ENCODE measurements at places on chromosomes 7 and 10.
A peak's percentile ranks its signal among the peaks of the same experiment; 100 is the strongest.

DNA sequence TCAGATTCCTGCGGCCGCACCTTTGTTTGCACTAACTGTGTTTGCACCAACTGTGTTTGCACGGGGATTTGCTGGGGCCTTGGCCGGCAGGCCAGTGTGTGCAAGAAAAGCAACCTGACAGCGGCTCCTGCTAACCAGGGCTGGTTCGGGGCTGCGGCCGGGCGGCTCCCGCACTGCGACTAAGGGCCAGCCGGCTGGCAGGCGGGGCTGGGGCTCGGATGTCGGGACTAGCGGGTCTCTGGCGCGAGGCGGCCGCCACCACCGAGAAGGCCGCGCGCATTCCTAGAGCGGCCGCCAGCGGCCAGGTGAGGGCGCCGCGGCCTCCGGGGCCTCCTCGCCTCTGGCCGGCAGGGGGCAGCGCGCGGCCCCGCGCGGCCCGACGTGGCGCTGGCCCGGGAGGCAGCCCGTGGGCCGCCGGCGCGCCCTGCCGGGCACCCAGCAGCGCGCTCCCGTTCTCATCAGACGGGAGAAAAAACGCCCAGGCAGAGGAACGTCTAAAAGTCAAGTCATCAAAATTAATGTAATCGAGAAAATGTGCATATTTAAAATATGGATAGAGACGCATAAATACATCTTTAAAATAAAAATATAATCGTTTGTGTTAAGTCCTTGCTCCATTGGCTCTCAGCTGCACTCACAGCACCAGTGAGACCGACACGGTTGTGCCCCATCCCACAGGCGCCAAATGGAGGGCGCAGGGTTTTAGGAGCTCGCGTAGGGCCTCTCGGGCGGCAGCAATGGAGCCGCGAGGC is 38.5 kb downstream of the ZNF777 start:
- peak; percentile 41 for DNase-seq

DNA sequence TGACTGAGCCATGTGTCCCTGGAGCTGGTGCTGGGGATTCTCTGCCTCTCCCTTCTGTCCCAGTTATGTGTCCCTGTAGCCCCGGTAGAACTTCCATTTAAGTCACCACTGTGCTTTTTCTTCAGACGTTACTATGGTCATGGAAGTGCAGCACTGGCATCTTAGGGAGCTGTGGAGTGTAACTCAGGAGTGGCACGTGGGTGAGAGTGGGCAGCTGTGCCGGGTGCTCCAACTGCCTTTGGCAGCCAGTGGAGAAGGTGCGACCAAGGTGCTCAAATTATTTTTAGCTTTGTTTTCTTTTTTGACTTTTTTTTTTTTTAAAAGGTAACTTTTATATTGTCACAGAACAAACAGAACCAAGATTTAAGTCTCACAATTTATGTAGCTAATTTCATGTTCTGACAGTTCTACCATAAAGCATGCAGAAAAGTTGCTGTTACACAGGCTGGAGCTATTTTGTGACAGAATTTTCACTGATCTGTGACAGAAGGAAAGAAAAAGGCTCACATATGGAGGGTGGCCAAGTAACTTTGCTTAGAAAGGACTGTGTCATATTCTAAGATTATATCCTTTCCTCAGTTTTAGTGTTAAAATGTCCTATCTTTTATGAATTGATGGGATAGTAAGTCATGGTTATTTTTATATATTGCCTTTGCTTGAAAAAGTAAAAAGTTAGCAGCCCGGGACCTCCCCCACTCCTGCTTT is 73.9 kb downstream of the SH2D4B start:
- DNase-seq: no peak

GRCh38 chr7:154912871-154913637 is 89.9 kb downstream of the PAXIP1 start:
- DNase-seq: no peak

DNA sequence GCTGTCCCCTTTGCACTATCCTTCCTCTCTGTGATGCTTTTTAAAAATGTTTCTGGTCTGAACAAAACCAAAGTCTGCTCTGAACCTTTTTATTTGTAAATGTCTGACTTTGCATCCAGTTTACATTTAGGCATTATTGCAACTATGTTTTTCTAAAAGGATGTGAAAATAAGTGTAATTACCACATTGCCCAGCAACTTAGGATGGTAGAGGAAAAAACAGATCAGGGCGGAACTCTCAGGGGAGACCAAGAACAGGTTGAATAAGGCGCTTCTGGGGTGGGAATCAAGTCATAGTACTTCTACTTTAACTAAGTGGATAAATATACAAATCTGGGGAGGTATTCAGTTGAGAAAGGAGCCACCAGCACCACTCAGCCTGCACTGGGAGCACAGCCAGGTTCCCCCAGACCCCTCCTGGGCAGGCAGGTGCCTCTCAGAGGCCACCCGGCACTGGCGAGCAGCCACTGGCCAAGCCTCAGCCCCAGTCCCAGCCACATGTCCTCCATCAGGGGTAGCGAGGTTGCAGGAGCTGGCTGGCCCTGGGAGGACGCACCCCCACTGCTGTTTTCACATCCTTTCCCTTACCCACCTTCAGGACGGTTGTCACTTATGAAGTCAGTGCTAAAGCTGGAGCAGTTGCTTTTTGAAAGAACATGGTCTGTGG is 11.4 kb upstream of the CSGALNACT2 start:
- no peak for DNase-seq

DNA sequence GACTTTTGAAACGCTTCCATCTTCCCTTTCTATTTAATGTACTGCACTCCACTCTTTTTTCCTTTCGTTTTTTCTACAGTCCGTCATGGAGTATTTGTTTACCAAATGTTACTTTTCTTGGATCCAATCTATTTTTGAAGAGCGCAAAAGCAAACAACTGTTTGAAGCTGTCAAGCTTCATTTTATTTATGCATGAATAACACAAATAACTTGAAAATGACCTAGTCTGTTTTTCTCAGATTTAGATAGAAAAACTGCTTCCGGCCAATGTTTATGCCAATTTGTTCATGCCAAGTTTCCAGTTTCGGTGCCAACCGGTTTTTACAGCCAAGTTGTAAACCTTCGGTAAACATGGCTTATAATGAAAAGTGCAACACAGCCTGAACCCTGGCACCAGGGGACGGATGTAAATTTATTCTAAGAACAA is 150.9 kb upstream of the KLF6 start:
- peak; percentile 78 for DNase-seq

- no peak for DNase-seq
These were observed 25.3 kb downstream of the TNS3 start for GRCh38 chr7:47556511-47557180.

DNA sequence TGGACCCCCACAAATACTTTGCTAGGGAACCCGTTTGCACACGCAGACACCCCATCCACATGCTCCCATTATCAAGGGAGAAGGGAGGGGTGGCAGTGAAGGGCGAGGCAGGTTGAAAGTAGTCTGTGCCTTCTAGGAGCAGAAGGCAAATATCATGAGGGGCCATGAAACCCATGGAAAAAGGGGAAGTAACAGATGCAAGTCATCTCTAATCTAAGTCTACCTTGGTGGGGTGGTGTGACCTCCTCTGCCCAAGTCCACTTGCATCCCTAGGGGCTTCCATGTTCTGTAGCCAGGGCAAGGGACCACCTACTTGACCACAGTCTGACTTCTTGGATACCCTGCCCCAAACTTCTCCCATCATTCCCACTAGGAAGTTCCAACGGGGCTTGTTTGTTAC is 5.5 kb downstream of the GIMAP6 start:
- no peak for DNase-seq

DNA sequence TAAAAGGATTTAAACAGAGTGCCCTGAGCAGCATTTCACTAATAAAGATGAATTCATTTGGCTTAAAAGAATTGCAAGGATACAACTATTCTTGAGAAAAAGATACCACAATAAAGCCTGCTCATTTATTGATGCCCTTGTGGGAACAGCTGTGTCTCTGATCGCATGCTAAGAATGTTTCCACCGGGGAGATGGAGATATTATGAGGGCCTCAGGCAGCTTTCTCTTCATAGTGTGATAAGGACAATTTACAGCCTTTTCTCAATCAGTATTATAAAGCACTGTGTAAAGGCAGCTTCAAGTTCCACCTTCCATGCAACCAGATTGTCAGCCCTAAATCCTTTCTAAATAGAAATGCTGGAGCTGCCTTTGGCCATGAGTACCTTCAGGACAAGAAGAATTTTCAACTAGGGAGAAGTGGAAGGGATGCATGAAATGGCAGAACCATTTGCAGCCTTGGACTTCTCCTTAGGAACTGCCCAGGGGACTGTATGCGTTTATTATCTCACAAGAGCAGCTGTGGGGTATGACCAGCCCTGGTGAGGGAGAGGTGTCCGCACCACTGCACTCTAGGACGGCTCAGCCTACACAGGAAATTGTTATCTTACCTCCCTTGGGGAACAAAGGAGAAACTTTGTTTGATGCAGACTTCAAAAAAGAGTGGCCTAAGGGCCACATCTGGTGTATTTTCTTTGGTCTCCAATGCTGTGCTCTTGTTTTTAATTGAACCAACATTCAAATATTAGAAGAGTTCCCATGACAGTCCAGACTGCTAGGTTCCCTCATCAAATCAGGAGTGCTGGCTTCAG is 116.9 kb upstream of the PCGF5 start:
- no peak for DNase-seq

- no peak for DNase-seq
These were observed 605.0 kb downstream of the CCSER2 start for GRCh38 chr10:84933402-84933801.

GRCh38 chr7:17132726-17133125 is 165.7 kb upstream of the AHR start:
- no peak for DNase-seq

GRCh38 chr10:133224756-133225372 is 5.2 kb upstream of the UTF1 start:
- no peak for DNase-seq

GRCh38 chr10:61943674-61944378 is 42.3 kb downstream of the ARID5B start:
- no peak for DNase-seq
